ENCODE measurements at places on chromosomes 6 and 20.

DNA sequence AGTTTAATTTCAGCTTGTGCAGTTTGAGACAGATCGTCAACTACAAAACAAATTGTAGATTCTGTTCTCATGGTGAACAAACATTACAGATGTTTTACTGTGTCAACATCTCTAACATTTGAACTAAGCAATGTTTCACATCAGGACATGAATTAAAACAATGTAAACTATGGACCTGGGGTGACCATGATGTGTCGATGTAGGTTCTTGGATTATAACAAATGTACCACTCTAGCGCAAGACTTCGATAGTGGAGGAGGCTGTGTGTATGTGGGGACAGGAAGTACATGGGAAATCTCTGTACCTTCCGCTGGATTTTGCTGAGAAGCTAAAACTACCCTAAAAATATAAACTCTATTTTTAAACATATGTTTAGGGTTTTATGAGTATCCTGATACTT, 17.1 kb downstream of the HIVEP2 start:
- no peak for DNase-seq

- no peak for DNase-seq
Observed at GRCh38 chr6:52976149-52976548, 18.9 kb downstream of the GSTA4 start.

GRCh38 chr20:61119273-61119672, 132.8 kb upstream of the CDH4 start:
- DNase-seq, result no peak

GRCh38 chr6:165891320-165891719, 228.3 kb upstream of the PDE10A start:
- no peak for DNase-seq

DNA sequence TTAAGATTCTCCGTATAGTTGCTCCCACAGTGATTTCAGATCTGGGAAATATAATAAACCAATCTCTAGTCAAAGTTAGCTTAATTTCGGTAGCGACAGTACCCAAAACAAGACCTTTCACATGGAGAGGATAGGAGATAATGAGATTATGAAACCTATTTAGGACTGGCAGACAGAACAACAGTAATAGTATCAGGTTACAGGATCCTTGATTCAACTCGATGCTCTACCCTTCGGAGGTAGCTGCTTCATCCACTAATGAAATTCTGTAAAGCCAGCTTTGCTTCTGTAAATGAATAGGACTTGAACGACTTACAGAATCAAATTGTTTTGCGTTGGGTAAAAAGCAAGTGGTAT, 534 bp upstream of the AKIRIN2 start:
- no peak for DNase-seq

DNA sequence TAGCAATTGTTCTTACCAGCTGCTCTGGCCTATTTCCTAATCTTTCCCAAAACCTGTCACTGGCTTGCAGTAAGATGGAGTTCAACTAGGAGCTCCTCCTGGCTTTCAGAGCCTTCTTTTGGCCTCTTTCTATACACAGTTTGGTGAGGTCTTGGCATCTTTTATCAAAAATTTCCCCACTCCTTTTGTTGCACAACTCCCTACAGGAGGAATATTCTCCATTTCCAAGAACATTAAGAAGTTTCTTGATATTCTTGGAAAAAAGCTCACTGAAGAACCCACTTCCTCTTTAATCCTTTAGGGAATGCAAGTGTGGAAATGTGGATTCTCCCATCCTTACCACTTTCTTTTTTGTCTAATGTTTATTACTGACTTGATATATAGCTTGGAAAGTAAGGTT, 171.3 kb upstream of the KCNK16 start:
- no peak for DNase-seq

- no peak for DNase-seq
Observed at GRCh38 chr6:133955582-133956415, 2.8 kb downstream of the TBPL1 start.

GRCh38 chr6:117976030-117976651, 69.1 kb downstream of the SLC35F1 start:
- DNase-seq, result no peak

DNA sequence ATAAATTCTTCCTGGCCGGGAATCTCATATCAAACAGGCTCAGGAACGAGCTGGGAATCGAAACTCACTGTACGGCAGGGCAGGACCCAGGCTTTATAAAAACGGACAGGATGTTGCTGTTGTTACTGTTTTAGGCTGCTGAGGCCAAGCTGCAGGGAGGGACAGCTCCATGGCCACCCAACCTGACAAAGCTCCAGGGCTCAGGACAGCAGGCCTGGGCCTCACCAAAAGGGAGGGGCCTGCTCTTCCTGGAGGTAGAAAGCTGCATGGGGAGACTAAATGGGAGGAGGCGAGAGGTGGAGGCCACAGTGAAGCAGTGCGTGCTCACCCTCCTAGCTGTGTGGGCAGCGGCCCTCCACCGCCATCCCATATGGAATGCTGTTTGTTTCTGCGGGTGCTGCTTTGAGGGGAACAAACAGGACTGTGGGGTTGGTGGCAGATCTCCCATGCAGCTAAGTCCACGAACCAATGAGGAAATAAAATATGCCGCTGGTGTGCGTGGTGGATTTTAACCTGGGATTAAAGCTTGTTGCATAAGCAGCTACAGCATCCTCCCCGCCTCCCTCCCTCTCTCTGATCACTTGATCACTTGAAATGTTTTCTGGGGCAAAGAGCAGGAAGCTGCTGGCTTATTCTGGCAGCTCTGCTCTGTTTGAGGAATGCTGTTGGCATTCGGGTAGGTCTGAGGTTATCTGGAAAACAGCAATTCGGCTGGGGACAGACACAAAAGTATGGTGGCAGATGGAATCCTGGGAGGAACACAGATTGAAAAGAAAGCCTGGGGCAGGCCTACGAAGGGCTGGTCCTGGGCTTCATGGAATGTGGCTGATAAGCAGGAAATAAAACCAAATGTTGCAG, 2.4 kb upstream of the ZMYND8 start:
- no peak for DNase-seq

DNA sequence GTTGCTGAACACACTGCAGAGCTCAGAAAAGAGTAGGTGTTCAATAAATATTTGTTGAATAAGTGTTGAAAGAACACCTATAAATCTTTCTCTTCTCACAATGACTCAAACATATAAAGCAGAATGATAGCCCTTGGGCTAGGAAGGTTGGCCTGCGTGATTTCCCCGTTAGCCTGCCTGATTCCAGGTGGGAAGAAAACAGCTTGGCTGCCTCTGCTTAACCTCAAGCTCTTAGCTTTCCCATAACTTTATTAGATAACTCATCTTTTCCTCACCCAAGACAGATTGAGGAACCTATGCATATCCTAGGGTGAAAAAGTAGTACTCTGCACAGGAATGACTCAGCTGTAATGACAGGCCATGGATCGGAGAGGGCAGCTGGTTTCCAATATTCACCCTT, 300.3 kb upstream of the ID4 start:
- DNase-seq, result no peak

DNA sequence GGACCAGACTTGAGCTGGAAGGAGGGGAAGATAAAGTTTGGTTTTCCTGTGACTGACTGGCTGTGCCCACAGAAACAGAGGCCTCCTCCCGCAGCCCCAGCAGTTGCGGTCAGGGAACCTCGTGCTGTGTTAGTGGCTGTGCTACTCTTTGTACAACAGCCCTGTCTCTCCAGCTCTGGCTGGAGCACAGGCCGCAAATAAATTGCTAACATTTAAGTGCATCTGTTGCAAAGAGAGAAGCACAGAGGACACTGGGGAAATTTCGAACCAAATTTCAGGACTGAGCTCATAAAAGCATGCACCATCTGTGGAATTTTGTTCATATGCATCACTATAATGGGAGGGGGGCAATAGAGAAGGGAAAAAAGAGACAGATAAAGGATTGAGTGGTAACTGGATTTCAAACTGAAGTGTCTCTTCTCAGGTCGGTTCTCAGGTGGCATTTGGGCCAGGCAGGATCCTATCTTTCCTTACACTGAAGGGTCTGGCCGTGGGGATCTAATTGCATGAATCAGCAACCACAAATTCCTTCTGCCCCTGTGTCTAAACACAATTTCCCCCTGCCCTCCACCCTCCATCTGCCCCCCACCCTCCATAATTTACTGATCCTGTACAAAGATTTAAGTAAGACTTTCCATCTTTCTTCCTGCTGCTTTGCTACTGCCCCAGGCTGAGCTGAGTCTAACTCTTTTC, 88.9 kb upstream of the ATXN1 start:
- DNase-seq, result no peak

GRCh38 chr6:17536586-17536985, 63.5 kb upstream of the FAM8A1 start:
- DNase-seq, result no peak

DNA sequence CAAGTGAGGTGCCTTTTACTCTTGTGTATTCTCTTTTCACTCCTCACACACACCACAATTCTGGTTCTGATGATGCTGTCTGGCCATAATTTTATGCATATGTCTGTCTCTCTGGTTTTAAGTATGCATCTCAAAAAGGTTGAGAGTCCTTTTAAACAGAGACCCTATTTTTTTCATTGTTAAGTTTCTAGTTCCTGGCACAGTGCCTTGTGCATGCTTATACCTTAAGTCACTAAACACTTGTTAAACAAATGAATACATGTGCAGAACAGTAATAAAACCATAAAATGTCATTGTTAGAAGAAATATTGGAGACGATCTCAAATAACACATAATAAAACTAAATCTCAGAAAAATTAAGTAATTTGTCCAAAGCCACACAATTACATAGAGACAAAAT, 7.9 kb downstream of the ROS1 start:
- DNase-seq, result no peak

DNA sequence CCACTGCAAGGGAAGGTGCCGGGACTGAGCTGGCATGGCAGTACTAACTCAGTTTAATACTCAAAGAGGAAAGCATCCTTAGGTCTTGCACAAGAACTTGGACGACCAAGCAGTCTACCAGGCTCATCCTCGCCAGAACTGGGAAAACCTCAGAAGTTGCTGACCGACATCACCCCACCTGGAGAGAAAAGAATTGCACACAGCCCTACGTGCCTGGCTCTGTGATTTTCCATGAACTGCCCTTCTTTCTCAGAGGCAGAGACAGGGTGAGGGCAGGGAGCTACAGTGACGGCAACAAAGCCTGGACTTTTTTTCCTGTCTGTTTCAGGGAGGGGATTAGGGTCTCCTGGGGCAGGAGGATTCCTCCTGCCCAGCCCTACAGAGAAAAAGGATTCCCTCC, 8.0 kb downstream of the JAG1 start:
- DNase-seq, result no peak

DNA sequence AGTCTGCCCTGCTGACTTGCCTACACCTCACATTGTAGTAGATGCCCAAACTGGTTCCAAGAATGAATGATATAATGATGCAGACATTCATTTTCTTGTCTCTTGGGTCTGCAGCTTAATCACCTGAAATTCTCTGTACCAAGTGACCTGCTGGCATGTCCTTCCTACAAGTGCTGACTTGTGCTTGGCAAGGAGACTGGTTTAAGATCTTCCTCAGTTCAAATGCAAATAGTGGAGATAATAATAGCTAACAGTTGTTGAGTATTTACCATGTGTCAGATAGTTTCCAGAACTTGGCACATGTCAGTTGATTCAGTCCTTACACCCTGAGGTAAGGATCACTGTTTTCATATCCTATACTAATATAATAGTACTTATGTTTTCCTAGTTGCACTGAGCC, 223.4 kb downstream of the SLC24A3 start:
- no peak for DNase-seq

GRCh38 chr6:50925548-50925947, 106.9 kb downstream of the TFAP2B start:
- no peak for DNase-seq

DNA sequence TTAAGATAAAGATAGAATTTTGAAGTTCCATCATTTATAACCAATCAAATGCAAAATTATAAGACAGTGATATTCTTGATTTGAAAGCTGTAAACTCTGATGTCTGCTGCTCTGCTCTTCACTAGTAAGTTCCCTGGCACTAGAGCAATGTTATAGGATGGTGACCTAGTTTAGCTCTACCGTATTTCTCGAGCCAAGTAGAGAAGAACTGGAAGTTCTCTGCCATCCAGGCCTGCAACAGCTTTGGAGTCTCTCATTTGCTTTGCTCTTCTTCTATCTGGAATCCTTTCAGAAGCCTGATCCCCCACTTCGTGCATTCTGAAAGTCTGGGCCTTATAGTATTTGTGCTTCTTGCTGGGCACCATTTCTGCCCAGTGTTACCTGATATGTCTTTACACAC, 100.3 kb downstream of the PLCB1 start:
- no peak for DNase-seq

DNA sequence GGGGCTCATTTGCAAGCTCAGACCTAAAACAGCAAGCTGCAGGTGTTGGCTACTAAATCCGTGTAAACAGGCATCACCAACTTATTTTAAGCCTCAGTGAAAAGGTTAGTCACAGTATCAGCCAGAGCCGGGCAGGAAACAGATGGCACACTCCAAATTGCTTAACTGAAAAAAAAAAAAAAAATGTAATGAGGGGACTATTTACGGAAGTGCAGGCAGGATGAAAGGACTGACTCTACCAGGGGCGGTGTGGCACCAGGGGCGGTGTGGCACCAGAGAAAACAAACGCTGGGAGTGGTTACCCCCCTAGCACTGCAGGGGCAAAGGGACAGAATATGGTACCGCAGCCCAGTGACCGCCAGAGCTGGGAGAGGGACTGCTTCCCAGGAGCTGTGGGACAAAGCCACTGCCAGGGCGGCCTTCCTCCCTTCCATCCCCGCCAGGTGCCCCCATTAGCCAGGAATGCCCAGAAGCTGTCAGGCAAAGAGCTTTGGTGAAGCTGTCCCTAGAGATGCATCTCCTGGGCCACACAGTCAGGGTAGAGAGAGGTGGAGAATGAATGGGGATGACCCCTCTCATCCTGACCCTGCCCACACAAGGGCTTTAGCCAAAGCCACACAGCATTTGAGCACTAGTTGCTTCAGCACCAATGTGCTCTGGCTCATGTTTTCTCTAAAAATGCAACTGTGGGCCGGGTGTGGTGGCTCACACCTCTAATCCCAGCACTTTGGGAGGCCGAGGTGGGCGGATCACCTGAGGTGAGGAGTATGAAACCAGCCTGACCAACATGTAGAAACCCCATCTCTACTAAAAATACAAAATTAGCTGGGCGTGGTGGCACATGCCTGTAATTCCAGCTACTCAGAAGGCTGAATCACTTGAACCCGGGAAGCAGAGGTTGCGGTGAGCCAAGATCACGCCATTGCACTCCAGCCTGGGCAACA, 39.6 kb upstream of the GFOD1 start:
- peak; percentile 13 for DNase-seq

DNA sequence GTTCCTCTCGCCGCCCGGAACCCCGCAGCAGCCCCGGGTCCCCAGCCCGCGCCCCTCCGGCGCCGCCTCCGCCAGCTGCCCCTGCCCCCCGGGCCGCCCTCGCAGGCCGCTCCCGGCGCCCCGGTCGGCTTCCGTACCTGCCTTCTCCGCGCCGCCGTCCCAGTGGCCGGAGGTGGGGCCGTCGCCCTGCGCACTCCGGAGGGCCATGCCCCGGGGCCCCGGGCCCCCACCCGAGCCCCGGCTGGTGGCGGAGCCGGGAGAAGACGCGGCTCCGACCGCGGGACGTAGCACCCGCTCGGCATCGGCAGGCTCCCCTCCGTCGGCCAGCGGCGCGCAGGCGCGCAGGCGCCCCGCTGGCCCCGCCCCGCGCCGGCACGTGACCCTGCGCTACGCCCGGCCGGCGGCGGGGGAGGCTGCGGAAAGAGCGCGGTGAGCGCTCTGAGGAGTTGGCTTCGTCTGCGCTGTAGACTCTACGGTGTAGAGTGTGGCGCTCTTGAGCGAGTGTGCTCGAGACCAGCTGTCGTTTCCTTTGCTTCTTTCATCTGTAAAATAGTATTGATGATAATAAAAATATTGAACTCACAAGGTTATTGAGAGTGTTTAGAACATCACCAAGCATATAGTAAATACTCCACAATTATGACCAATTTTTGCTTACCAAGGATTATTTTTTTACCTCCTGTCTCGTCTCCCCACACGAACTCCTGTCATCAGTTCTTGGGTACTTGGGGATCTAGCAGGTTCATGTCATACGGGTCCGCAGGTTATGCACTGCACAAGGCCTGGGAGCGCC, at the start of gene TBC1D20:
TSS of gene TBC1D20 (minus strand) at position 335 of the 793 bp plus-strand sequence. CDS start at position 207, 128 bp downstream.
- DNase-seq, result peak; percentile 59

All from activated naive CD4-positive, alpha-beta T cell (primary cell).